Ureter (tissue), 1 donor: ENCODE measurements at places on chromosomes 11 and 22.
A peak's percentile ranks its signal among the peaks of the same experiment; 100 is the strongest.

DNA sequence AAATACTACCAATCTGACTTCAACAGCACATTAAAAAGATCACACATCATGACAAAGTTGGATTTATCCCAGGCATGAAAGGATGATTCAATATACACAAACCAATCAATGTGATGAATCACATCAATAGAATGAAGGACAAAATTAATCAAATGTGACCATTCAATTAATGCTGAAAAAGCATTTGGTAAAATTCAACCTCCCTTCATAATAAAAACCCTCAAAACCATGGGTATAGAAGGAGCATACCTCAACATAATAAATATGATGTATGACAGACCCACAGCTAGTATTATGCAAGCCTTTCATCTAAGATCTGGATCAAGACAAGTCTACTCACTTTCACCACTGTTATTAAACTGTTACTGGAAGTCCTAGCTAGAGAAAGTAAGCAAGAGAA, 921.7 kb upstream of the RAG2 start:
- no peak for DNase-seq

DNA sequence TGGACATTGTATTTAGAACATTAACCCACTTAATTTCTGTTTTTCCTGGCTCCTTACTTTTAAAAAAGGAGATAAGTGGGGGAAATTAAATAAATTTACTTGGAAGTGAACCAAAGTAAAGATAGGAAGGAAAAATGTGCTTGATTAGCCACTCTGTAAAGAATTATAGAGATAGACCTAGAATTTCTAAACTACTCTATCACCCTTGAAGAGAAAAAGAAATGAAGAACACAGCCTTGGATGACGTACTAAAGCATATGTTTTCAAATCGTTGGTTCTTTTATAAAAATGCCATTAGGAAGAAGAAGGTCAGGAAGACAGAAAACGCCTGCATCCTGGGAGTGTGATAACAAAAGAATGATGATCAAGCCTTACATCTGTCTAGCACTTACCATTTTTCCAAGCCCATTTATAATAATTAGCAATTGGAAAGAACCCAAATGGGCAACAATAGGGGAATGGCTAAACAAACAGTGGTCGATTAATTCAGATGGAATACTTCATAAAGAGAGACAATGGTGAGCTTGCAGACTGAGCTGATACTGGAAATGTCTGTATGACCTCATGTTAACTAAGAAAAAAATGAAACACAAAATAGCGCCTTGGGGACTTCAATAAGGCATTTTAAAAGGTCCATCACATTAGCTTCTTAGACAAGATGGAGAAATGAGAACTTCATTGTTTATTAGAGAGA, 81.0 kb upstream of the LRRC55 start:
- no peak for DNase-seq

DNA sequence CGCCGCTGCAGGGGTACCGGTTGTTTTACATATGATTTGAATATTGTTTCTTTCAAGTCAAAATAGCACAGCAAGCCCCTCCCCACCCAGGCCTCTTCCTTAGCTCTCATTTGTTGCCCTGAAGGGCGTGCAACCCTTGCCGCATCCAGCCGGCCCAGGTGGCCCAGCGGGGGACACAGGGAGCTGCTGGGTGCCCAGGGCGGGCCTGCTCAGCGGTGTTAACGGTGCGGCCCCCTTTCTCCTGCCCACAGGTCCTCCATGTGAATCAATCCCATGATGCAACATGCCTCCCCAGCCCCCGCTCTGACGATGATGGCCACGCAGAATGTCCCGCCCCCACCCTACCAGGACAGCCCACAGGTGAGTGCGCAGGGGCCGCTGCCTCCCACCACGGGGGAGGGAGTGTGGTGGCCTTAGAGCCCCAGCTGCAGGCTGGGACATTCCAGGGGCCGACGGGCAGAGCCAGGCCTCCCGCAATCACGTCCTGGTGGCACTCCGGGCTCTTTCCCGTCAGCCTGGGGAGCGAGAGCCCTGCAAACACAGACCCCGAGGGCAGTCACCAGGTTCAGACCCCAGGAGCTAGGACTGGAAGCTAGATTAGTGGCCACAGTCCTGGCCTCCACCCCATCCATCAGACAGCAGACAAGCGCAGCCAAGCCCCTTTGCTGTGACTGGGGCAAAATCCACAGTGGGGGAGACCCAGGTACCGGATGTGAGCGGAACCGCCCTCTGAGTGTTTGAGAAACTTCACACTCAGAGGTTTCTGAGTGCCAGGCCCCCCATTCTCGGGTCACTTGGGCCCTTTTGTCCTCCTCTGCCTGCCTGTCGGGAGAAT, 144.8 kb downstream of the FEZ1 start:
- no peak for DNase-seq

DNA sequence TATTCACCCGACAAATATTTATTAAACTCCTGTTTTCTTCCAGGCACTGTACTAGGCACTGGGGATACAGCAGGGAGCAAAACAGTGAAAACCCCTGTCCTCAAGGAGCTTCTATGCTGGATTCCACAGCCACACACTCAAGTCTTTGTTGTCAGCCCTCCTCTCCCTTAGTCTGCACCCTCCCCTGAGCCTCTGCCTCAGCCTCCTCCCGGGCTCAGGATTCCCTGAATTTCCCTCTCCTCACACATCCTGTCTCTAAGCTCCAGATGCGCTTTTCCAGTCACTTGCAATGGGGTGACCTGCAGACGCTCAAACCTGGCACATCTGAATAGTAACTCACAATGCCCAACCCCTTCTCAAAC, 13.5 kb upstream of the TUB start:
- no peak for DNase-seq

GRCh38 chr11:95338430-95338991, 107.5 kb upstream of the SESN3 start:
- DNase-seq: peak; percentile 81

DNA sequence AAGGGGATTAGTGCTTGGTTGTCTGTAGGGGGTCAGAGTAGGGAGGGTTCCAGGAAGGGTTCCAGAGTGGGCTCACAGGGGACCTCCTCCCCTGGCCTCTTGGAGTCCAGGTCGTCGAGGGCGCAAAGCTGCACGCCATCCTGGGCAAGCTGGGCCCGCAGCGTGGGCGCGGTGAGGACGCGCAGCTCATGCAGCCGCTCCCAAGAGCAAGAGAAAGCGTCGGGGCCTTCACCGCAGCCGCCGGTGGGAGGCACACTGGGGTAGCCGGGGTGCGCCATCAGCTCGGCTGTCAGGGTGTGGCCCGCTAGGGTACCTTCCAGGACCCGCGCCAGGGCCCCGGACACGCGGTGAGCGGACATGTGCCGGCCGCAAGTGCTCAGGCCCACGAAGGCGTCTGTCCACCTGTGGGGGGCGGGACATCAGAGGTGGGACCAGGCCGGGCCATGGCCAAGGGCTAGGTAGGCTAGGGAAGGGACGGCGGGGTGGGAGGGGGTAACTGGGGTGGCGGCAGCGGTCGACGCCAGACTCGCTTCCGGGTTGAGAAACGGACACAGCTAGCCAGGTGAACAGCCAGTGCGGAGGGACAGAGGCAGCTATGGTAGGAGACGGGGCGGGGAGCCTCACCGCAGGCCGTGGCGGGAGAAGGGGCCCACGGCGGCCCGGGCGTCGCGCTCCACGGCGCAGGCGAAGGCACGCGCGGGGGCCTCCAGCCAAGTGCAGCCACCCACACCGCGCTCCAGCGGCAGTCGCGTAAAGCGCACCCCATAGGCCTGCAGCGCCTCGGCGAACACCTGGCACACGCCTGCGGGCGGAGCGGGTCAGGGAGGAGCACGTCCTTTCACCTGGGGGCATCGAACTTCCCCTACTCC, 1.2 kb downstream of the YDJC start:
- DNase-seq: no peak

GRCh38 chr11:105367129-105367528, 227.6 kb upstream of the CARD18 start:
- no peak for DNase-seq

DNA sequence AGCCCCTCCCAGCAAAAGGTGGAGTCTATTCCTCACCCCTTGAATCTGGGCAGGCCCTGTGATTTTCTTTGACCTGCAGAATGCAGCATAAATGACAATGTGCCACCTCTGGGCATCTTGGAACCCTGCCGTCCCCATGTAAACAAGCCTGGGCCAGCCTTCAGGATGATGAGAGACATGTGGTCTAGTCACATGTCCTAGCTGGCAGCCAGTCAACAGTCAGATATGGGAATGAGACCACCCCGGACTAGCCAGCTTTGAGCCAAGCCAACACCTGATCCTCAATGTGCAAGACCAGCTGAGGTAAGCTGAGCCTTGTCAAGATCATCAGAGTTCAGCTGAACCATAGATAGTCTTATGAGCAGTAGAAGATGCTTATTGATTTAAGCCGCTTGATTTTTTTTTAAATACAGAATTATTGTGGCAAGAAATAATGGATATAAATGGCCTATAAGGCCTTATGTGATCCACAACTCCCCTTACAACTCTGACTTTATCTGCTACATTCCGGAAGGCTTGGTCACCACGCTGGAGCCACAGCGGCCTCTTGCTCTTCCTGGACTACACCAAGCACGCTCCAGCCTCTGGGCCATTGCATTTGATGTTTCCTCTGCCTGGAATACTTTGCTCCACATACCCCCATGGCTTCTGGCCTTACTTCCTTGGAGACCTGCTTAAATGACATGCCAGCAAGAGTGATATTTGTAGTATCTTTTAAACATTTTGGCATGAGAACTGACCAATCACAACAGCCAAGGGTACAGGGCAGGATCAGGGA, 225.9 kb upstream of the SESN3 start:
- DNase-seq: no peak

DNA sequence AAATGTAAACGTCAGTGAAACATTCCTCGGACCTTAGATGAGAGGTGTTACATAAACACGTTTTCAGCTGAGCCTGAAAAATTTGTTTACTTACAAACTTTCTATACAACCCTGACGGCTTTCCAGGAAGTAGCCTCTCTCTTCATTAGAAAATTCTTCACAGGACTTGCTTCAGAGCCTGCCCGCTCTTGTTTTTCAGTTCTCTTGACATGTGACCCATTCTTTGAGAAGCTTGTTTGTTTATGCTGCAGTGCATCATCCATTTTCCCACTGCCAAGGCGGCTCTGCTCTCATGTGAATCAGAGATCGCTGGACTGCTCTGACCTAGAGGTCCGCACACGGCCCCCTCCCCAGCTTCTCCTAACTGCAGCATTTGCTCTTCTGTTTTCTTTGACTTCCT, 47.9 kb upstream of the ARHGAP42 start:
- peak; percentile 63 for DNase-seq

DNA sequence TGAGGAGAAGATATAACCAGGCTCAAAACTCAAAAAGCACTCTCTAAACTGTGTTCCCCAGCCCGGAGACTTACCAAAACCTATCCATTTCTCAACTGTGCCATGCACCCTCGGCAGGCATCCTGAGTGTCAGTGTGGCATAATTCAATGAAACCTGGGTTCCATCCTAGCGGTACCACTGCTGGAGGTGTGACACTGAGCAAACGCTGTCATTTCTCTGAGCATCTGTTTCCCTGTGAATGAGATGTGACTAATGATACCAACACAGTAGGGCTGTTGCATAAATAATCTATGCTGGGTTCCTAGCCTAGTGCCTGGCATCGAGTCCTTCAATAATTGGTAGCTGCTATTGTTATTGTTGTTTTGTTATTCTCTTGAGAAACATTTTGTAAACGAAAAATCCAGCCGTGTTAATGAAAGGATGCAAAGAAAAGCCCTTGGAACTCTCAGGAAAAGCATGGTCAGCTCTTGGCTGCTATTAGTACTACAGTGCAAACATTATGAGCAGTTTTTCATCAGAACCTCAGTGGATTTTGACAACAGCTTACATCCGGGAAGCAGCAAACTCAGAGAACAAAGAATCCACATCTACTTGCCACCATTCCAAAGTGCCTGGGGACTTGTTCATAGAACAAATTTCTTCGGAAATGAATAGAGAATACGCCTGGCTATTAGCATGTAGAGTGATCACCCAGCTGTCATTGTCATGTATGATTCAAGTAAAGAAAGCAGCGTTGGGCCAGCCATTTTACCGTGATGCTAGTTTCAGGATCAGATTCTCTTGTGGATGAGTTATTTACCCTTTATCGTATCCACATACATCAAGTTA, 53.7 kb downstream of the TECTA start:
- DNase-seq: no peak

DNA sequence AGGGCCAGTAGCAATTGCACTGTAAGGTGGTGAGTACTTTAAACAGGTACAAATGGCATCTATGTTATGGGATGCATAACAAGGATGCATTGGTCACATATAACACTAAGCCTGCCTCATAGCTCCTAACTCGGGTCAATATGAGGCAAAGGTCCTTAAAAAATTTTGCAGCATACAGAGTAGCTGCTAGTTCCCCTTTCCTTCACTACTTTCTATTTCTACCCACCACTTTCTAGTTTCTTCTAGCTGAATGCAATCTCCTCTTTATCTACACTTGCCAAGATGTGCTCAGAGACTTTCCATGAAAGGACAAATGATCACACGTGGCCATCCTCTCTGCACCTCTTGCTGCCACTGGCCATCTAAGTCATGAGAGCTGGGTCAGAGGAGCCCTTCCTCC, 9.8 kb downstream of the OR51F2 start:
- DNase-seq: no peak

DNA sequence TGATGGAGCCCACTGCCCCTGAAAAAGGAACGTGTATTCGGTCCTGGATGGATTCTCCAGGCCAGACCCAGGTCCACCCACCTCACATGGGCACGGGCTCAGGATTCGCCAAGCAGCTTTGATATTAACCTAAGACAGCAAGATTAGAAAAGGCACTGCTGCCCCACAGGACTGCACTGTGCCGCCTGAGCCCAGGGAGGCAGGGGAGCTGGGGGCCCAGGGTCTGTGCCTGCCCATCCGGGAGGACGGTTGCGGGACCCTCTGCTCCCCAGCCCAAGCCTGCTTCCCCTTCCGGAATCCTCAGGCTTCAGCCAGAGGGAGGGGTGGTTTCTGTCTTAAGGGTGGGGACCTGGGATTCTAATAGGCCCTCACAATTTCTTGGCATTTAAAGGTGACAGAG, 13.5 kb upstream of the VSIG10L2 start:
- no peak for DNase-seq

GRCh38 chr22:30020511-30020910, 59.8 kb upstream of the HORMAD2 start:
- DNase-seq: no peak

GRCh38 chr22:24994070-24994763, 41.7 kb downstream of the KIAA1671 start:
- no peak for DNase-seq

GRCh38 chr22:50148991-50149721, 21.4 kb upstream of the PANX2 start:
- DNase-seq: peak; percentile 72

DNA sequence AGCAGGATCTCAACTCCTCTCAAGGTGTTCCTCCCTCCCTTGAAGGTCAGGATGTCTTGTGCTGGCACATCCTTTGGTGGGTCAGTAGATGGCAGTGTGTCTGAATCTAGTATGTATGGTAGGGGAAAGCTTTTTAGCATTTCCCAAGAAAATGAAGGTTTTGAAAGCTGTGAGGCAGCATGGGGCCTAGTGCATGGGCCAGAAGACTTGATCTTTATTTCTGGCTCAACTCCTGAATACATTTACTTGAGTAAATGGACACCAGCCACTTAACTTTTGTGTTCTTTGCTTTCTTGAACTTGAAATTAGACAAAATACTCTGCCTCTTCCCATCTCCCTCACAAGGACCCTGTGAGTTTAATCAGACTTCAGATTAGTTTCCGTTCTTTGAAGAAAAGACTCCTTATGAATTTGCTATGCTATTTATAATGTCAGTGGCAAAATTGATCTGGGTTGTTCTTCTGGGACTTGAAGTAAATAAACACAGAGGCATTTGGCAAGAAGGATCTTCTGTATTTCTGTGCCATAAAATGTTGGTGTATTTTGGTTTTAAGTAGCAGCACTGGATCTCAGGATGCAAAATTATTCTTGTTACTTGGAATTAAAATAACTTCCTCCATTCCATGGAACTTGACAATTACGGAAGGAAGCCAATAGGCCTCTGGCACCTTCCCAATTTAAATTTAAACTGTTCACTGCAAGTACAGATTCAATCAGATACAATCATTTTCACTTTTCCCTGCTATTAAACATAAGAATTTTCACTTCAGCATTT, 288.8 kb downstream of the CASP12 start:
- DNase-seq: no peak
